ENCODE measurements at places on chromosomes 4 and X.

- DNase-seq, result no peak
Observed at GRCh38 chr4:24928708-24929107, 15.9 kb upstream of the CCDC149 start.

GRCh38 chr4:100929758-100930157, 411.9 kb upstream of the EMCN start:
- DNase-seq, result no peak

- no peak for DNase-seq
Observed at GRCh38 chr4:69056921-69057550, 39.2 kb upstream of the UGT2B7 start.

DNA sequence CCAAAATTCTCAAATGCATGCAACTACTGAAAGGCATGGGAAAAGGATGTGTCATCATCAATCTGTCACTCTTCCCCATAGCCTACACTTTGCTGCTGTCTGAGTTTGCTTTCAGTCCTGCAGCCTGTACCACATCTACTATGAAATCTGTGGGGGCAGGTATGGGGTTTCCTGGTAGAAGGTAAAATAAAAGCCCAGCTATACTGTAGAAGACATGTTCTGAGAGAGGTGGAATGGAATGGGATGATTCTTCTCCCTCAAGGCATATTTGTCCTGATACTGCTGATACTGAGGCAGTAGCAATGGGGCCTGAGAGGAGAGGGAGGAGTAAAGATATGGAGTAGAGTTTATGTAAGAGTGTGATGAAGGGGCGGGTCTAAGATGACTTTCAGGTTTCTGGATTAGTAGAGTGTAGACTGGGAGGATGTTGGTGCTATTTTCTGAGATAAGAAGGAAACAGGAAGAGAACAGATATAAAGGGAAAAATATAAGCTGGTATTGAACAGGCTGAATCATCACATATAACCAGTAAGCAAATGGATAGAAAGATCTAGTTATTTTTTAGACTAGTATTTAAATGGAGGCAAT, 38.7 kb upstream of the GYPA start:
- no peak for DNase-seq

- DNase-seq, result no peak
Observed at GRCh38 chr4:163473576-163473975, at the start of gene TKTL2. Gene TKTL2, minus strand, starts transcription at chr4:163473754. Its CDS starts 20 bp downstream, at chr4:163473734.

Data from CD4-positive, alpha-beta T cell treated with Interleukin-4 for 4 hours (primary cell).